Right cardiac atrium (tissue), 5 donors: ENCODE measurements at places on chromosomes 2 and 18. TPM values are rescaled to one million over a fixed set of nuclear protein-coding genes. Genes with fewer than 3 reads are reported as not detected.

The SCN7A gene
- total RNA-seq: 28.5 TPM

GRCh38 chr2:174486563-174487107 lies at the start of gene GPR155:
TSS of gene GPR155 (minus strand) at chr2:174487029. CDS start at chr2:174481956, 5,073 bp downstream.
- DNase-seq: peak; percentile 70

DNA sequence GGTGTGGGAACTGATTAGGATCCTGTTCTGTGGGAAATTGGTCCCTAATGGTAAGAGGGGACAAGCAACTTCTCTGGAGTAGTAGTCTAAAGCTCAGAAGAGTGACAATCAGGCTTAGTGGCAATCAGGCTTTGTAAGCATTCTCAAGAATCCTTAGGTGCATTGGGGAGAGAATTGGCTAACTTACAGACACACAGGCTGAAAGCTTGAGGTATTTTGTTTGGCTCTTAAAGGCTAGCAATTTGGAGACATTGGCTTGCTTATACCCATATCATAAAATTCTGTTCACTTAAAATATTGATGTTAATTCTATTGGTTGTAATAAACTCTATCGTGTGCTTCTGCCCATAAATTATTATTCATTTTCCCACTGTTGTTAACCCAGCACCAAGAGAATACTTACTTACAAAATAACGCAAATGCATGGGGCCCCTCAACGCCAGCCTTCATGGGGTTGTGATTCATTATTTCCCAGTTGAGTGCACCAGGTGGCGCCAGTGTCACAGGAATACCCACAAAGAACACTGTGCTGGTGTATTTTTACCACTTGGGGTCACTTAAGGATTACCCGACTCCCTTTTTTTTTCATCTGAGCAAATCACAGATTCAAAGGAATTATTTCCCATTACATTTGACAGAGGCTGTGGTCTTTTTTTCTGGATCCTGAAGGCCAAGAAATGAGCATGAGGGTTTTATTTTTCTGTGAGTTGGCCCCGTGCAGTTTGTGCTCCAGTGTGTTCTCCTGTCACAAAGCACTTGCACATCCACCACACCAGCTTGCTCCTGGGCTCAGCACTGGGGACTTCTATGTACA lies 45.5 kb downstream of the DDX1 start:
- peak; percentile 66 for DNase-seq

DNA sequence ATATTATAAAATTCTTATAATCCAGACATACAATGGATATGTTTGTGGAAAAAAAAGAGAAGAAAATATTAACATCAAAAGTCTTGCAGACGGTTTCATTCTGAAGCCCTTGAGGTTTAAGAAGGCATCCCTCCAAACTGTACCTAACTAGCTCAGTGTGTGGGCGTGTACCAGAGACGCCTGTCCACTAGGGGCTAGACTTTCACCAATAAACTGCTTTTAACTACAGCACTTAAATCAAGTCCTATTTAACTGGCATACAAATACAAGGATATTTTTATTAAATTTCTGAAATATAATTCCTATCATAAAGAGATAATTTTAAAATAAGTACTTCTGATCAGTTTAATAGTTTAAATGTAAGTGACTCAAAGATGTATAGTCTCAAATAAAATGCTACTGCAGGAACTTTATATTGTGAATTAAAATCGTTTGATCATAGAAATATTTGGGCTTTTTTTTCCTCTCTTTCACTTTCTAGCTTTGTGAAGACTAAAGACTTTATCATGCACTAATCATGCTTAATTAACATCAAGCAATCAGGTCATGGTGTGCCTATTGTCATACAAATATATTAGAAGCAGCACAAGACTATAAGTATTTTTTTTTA lies 437.7 kb downstream of the SATB2 start:
- DNase-seq: no peak

DNA sequence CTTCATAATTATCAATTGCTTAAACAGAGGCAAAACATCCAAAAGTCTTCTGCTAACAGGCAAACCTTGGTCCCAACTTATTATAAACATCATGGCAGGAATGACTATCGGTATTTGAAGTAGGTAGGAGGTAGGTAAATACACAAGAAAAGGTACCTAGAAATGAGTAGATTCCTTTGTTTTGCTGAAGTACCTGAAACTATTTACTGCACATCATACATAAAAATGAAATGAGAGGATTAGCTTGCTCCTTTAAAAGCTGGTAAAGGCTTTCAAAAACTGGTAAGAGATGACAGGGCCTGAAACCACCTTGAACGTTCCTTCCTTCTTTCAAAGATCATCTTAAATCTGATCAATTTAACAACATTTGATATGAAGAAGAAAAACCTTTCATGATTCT lies 55.2 kb upstream of the MAPRE2 start:
- no peak for DNase-seq

DNA sequence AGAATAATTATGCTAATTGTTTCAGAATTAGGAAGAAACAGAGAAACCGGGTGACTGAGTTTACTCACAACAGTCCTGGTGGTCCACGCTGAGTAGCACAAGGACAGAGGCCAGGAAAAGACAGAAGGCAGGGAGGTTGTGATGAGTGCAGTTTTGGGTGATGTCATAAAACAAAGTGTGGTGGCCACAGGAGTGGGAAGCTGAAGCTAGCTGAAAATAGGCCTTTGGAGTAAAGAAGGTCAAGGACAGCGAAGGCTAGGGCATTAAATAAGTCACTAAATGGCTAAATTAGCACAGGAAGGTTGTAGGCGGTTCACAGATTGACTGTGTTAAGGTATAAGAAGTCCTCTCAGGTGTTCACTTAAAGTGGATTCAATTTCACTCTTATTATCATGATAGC lies 120.9 kb upstream of the TTN start:
- no peak for DNase-seq

The RND3 gene
- 12.8 TPM for total RNA-seq

DNA sequence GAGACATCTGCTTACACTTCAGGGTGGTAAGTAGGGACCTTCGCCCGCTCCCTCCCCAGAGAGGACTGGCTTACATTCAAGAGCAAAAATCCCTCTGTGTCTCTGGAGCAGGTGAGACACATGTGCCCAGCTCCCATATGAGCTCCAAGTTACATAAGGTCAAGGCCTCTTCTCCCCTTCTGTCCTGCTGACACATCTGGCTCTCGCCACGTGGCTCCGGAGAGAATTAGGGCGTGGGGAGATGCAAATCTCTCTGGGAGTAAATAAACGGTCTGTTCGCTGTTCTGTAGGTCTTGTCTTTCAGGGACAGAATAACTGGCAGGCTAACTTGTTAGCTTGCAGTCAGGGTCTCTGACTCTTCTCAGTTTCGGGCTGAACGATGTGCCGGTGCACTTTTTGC lies 16.2 kb downstream of the MRO start:
- DNase-seq: no peak

GRCh38 chr18:55422456-55423180 lies 165.4 kb downstream of the TCF4 start:
- DNase-seq: peak; percentile 80

GRCh38 chr2:66318009-66318561 lies 116.8 kb upstream of the MEIS1 start:
- no peak for DNase-seq

The IL36A gene
- not detected for total RNA-seq

DNA sequence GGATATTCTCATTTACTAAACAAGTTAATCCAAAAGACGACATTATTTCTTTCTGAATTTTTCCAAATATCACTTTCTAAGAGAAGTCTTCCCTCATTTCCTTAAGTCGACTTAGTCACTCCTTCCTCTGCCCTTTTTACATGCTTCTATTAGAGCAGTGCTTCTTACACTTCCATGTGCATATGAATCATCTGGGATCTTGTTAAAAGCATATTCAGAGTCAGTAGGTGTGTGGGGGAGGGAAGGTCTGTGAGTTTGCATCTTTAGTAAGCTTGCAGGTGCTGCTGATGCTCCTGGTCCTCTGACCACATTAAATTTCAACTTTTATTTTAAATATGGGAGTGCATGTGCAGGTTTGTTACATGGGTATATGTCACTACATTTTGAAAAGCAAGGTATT lies 582.6 kb downstream of the NRXN1 start:
- no peak for DNase-seq

DNA sequence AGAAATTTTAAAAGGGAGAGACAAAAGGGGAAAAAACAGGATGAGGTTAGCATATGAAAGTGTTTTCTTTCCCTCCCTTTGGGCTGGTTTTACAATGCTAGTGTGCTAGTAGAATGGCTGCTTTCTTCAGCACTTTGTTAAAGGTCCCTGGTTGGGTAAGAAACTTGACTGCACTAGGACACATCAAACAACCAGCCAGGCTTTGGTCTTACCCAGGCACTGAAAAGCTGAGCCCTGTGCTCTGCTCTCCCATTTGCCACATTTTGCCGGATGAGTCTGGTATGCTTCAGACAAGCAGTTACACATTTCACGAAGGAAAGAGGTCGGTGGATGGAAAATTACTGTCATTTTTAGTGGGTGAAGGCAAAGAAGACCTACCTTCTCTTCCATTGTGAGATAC lies 242.0 kb downstream of the DPP10 start:
- DNase-seq: no peak
